Esophagus squamous epithelium (tissue), 5 donors: ENCODE measurements at places on chromosomes 3 and 15. TPM values are rescaled to one million over a fixed set of nuclear protein-coding genes. Genes with fewer than 3 reads are reported as not detected.

Gene FAM43A
- 31.6 TPM for total RNA-seq

Gene POLQ
- 8.2 TPM for total RNA-seq

DNA sequence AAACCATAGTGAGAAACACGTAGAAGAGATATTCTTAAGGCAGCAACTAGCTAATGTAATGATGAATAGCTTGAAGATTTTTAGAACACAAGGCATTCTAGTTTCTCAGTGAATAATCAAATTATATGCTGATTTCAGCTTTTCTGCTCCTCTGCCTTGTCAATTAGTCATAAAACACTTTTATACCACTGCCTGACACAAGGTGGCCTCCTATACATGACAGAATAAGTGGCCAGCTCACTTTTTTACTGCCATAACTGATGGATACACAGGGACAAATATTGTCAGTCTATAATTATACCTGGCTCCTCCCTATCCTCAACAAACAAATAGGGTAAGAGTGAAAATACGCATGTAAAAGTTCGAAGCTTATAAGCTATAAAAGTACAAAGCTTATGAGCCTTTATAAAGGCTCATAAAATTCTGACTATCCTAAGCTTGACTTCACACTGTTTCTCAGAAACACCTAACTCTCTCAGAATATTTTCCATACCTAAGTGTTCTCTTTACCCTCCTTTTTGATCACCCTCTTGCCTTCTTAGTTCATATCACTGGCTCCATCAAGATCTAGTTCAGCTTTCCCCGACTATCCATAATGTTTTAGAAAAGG, 81.6 kb downstream of the HERC1 start:
- DNase-seq = no peak

- no peak for DNase-seq
Observed at GRCh38 chr3:125054449-125055329, 1.1 kb downstream of the HEG1 start.

Gene CLDN1
- 59.6 TPM for total RNA-seq

DNA sequence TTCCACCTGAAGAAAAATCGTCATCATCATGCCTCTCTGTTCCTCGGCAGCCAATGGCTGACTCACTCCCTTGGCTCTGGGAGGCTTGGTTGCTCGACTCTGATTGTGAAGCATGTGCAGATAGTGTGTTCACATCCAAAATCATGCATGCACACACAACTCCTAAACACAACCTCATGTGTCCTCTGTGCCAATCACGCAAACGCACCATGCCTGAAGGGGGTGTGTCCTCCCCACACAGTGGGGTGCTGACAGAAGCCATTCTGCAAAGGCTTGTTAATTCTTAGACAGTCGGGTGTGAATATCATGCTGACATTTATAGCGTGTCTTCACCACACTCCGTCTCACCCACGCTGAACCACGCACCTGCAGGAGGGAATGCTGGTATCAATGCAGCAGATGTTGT, 11.4 kb upstream of the CCDC174 start:
- no peak for DNase-seq

Gene SCAMP5
- total RNA-seq = 0.57 TPM

GRCh38 chr3:121431726-121432517, 113.9 kb downstream of the POLQ start:
- no peak for DNase-seq

DNA sequence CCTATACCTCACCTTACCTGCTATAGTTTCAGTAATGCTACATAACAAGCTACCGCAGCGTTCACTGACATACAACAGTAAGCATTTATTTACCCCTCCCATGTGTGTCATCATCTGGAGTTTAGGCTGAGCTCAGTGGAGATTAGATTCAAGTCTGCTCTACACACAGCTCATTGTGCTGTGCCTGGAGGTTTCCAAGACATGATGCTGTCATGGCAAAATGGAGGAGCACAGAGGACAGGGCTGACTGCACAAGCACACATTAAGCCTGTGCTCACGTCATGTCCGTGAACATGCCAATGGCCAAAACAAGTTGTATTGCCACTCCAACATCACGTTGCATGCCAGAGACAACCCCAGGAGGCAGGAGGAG, 333.8 kb upstream of the TRIM42 start:
- no peak for DNase-seq

Gene GASK1A
- 1.4 TPM for total RNA-seq

DNA sequence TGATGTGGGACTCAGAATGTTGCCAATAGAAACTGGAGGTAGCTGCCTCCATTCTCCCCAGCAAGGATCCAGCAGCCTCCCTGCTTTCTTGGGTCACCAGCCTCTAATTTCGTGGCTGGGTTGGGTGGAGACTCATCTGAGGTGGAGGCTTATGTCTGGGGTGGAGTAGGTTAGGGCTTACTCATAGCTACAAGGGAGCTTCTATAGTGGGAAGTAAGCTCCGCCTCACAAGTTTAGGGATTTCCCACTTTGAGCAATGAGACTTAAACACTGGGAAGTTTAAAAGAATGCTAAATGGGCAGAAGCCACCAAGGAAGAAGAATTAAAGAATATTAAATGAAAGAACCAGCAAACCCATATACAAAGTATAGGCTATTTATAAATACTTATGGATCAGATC, 63.8 kb downstream of the GJD2 start:
- DNase-seq = no peak

GRCh38 chr3:81744366-81744765, 17.1 kb downstream of the GBE1 start:
- no peak for DNase-seq

GRCh38 chr15:101159936-101160815, 91.7 kb downstream of the CHSY1 start:
- no peak for DNase-seq

Gene SNAPC5
- total RNA-seq = 15.6 TPM
